NCI-H2227 treated with DMSO at 0.1 percent for 48 hours (cell line): ENCODE measurements at places on chromosomes 4 and X.

GRCh38 chr4:48570646-48571220 is 80.7 kb downstream of the ZAR1 start:
- no peak for DNase-seq

DNA sequence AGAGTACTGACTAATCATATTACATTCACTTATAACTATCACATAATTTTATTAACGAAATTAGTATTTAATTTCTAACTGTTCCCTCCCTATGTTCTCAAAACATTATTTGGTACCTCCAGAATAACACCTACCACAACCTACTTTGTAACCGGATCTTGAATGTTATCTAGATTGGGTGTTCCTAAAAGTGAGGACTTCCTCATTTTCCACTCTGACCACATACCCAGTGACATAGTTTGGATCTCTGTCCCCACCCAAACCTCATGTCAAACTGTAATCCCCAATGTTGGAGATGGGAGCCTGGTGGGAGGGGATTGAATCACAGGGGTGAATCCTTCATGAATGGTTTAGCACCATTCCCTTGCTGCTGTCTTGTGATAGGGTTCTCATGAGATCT is 21.8 kb downstream of the NR3C2 start:
- no peak for DNase-seq

- DNase-seq = no peak
Measured at GRCh38 chr4:162163892-162164759, at the start of gene FSTL5. TSS of gene FSTL5 (minus strand) at chr4:162164000. CDS start at chr4:162111396, 52,604 bp downstream.

- no peak for DNase-seq
Measured at GRCh38 chrX:79161655-79162054, 17.2 kb downstream of the GPR174 start.

- no peak for DNase-seq
Measured at GRCh38 chrX:7264399-7264798, 116.4 kb upstream of the PUDP start.

- DNase-seq = no peak
Measured at GRCh38 chr4:74578329-74578728, 133.4 kb downstream of the AREG start.

- DNase-seq = no peak
Measured at GRCh38 chr4:7326693-7327340, 107.9 kb downstream of the PSAPL1 start.

DNA sequence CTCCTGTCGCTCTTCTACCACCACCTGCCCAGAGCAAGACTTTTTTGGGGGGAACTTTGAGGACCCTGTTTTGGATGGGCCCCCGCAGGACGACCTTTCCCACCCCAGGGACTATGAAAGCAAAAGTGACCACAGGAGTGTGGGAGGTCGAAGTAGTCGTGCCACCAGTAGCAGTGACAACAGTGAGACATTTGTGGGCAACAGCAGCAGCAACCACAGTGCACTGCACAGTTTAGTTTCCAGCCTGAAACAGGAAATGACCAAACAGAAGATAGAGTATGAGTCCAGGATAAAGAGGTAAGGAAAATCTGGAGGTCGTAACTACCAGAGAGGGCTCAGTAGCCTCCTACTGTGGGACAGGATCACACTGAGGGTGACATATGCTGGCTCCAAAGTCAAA is 364.5 kb downstream of the MAPK10 start:
- DNase-seq = no peak

DNA sequence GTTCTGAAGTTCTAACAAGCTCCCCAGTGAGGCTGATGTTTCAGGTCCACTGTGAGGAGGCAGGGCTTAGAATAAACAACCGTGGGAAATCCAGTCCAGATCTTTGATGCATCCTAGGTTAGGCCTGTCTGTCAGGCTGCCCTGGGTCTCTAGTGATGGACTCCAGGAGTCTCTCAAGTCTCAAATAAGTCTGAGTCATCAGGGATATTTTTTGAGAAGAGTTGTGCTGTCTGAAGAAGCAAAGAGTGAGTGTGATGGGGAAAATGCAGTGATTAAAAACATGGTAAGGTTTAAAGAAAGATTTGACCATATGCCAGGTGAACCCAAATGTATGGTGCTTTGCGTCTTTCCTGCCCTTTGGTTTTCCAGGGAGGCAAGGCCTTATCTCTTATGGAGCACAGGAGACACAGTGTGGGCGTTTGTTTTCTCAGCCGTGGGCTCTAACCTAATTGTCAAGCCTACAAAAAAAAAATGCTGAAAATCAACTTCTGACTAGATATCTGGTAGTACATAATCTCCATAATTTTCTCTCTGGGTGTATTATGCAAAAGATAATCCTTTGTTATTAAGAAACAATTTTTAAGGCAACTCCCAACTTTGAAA is 100.7 kb downstream of the PTTG2 start:
- no peak for DNase-seq
